ENCODE measurements at places on chromosomes 6 and 20. TPM values are rescaled to one million over a fixed set of nuclear protein-coding genes. Genes with fewer than 3 reads are reported as not detected.

- DNase-seq: no peak
These were observed 127.8 kb downstream of the SLC16A10 start for GRCh38 chr6:111215131-111215530.

- DNase-seq: no peak
These were observed 91.9 kb downstream of the LMBRD1 start for GRCh38 chr6:69704916-69705315.

GRCh38 chr20:39800548-39800947 is 838.4 kb downstream of the DHX35 start:
- DNase-seq: peak; percentile 41

GRCh38 chr6:121748850-121749249 is 313.4 kb downstream of the GJA1 start:
- DNase-seq: no peak

GRCh38 chr6:12916006-12916405 is 199.4 kb downstream of the PHACTR1 start:
- DNase-seq: no peak

DNA sequence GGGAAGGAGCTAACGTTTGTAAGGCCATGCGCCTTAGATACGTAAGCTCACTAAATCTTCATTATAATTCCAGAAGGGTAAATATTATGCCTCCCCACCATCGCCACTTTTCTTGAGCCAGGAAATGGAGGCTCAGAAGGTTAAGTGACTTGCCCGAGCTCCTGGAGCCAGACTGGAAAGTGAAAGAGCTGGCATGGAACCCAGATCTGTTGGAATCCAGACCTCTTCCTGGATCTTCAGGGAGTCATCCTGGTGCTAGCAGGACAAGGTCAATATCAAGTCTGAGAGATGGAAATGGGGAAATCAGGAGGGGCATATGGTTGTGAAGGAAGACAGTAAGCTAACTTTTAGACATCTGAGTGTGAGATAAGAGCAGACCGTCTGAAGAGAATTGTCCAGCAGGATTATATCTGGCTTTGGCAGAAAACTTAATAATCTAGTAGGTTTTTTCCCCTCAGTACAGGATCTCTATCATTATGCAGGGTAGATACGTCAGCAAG is 6.2 kb downstream of the TMEM200A start:
- no peak for DNase-seq

- peak; percentile 80 for DNase-seq
These were observed 93.7 kb upstream of the PRDM1 start for GRCh38 chr6:105992315-105992961.

- DNase-seq: no peak
These were observed 28.7 kb downstream of the SLC22A16 start for GRCh38 chr6:110447761-110448160.

Gene TCP11
- total RNA-seq: not detected

Gene FOXQ1
- total RNA-seq: not detected

Gene CEP57L1
- 10.2 TPM for total RNA-seq

Gene METTL24
- 1.7 TPM for total RNA-seq
